ELF-1 (cell line): ENCODE measurements at places on chromosomes 5 and 9.

DNA sequence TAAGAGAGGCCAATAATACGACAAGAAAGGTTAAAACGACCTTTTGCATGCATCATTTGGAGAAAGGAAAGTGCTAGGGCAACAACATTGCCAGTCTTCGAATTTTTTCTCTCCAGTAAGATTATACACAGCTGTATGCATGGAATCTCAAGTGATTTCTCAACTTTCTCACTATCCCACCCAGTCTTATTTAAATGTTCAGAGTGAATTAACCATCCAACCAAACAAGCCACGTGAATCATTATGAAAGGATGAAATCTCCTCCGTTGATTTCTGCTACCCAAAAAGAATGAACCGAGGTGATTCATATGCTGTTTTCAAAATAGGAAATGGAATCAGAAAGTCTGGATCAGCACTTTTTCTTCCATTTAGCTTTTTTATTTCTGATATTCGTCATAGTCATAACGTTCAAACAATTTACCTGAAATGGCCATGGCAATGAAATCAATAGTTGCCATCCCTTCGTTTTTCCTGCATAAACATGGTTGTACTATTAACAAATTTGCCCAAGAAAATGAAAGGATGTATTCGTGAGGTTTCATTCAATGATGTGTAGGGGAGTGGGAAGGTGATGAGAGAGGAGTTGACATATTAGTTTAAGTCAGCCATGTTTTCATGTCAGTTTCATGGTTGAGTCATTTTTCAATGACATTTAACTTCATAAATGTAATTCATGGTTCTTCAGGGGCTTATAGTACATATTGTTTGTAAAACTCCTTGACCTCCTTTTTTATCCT is 170.9 kb upstream of the WWC1 start:
- no peak for DNase-seq

DNA sequence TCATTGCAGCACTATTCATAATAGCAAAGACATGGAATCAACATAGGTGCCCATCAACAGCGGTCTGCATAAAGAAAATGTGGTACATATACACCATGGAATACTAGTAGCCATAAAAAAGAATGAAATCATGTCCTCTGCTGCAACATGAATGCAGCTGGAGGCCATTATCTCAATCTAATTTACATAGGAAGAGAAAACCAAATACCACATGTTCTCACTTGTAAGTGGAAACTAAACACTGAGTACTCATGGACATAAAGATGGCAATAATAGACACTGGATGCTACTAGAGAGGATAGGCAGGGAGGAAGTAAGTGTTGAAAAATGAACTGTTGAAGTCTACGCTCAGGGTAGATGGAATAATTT is 203.9 kb upstream of the CDH9 start:
- no peak for DNase-seq

DNA sequence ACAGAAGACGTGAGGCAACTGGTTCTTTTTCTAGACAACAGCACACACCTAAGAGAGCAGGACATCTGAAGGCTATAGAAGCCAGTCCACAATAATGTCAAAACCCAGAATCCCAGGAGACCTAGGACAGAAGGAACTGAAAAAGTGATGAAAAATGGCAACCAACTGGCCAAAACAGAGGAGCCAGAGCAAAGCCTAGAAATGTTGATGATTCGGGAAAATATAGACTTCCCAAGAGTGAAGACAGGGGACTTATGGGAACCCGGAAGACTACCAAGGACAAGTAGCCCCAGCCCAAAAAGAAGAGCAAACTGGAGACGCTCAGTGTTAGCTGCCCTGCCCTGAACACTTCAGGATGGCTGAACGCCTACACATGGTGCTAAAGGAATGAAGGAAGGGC is 43.4 kb upstream of the ZNF366 start:
- DNase-seq = no peak

DNA sequence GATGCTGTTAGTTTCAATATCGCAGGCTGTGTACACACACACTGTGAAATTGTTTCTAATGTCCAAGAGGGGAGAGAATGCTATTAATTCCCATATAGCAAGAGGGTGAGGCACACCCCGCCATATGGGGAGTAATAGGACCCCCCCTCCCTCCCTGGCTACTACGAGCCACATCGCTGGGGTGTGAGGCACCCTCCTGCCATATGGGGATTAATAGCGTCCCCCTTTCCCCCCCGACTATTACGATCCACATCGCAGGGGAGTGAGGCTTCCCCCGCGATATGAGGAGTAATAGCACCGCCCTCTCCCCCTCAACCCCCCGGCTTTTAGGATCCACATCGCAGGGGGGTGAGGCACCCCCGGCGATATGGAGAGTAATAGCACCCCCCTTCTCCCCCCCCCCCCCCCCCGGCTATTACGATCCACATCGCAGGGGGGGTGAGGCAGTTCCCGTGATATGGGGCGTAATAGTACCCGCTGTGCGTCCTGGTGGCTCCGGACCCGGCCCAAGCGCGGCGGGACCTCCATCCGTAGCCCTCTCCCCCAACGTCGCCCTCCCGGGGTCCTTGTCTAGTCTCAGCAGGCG is 494 bp upstream of the STK32A start:
- DNase-seq = no peak

DNA sequence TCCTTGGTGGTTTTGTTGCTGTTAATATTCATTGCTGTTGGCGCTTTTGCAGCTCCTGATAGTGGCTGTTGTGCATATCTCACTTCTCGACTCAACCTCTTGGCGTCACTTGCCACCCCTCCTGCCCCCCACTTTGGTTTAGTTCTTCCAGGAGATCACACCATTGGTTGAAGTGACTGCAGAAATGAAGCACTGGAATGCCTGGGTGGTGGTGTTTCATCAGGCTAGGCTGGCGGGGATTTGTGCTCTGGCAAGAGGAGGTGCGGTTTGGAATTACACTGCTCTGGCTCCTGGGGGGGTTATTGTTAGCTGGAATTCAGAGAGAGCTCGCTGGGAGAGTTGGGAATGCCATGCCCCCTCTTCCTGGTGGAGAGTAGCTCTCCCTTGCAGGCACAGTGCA is 11.5 kb downstream of the PRRC2B start:
- DNase-seq = peak; percentile 86

DNA sequence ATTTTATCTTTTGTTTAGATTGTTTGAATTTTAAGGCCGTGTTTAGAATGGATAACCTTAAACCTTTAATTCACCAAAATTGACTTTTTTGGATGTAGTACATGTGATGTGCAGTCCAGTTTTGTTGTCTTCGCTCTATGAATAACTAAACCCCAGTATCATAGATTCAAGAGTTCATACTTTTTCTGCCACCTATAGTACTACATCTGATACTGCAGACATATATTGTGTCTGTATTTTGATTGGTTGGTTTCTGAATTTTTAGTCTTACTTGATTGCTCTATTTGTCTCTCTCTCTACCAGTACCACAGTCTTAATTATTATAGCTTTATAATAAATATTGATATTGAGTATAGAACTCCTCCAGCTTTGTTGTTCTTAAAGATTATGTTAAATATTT is 58.1 kb downstream of the PPIP5K2 start:
- no peak for DNase-seq

- no peak for DNase-seq
These were observed 39.4 kb downstream of the UNC5A start for GRCh38 chr5:176849611-176850227.

- no peak for DNase-seq
These were observed 172.5 kb upstream of the GLRA1 start for GRCh38 chr5:152097128-152097527.

- DNase-seq = peak; percentile 25
These were observed 17.1 kb downstream of the SCAI start for GRCh38 chr9:125126019-125126746.

- no peak for DNase-seq
These were observed 789 bp downstream of the DOK3 start for GRCh38 chr5:177508837-177509236.

DNA sequence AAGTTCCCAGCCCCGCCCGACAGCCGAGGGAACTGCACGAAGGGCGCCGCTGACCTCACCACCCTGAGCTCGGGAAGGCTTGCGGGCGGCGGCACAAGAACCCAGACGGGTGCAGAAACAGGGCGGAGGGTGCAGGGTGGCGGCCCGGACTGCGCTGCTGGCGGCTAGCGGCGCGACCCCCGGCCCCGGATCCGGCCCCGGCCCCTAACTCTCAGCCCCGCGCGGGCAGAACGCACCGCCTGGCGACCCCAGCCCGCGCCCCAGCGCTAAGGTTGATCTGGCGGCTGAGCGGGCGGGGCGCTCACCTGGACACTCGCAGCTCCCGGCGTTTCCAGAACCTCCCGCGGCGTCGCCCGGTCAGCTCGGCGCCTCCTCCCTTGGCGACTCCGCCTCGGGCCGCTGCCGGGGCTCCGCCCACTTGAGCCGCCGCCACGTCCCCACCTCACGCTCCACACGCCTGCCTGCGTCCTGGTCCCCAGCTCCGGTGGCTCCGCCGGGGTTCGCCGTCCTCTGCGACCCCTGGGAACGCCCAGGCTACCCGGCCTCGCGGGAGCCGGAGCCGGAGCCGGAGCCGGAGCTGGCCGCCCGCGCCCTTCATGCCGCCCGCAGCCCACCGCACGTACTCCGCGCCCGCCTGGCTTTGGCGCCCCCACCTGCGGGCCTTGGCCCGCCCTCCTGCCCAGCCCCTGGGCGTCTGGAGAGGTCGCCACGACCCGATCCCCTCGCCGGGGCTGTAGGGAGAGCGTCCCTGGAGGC is at the start of gene P4HA2:
Gene P4HA2, minus strand, starts transcription at position 369 of the 756 bp plus-strand sequence. CDS start 9,227 bp downstream, outside the sequence.
- DNase-seq = peak; percentile 79

- peak; percentile 60 for DNase-seq
These were observed 104.0 kb upstream of the SARDH start for GRCh38 chr9:133842174-133842573.

GRCh38 chr9:12289711-12290110 is 403.5 kb upstream of the TYRP1 start:
- no peak for DNase-seq

DNA sequence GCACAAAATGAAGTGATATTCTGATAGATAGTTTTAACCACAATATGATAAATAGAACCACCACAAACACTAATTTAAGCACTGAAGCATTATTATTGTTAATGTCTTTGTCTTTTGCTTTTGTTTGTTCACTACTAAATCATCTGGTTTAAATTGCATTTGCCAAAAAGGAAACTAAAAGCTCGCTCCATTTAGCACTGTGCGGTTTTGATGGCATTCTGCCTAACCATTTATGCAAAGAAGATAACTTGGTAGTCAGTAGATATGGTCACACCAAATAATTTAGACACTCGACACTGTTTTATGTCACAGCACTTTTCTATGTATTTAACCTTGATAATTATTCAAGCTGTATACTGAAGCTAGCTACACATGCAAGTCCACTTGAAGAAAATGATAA is 849.8 kb upstream of the CDH6 start:
- DNase-seq = no peak

DNA sequence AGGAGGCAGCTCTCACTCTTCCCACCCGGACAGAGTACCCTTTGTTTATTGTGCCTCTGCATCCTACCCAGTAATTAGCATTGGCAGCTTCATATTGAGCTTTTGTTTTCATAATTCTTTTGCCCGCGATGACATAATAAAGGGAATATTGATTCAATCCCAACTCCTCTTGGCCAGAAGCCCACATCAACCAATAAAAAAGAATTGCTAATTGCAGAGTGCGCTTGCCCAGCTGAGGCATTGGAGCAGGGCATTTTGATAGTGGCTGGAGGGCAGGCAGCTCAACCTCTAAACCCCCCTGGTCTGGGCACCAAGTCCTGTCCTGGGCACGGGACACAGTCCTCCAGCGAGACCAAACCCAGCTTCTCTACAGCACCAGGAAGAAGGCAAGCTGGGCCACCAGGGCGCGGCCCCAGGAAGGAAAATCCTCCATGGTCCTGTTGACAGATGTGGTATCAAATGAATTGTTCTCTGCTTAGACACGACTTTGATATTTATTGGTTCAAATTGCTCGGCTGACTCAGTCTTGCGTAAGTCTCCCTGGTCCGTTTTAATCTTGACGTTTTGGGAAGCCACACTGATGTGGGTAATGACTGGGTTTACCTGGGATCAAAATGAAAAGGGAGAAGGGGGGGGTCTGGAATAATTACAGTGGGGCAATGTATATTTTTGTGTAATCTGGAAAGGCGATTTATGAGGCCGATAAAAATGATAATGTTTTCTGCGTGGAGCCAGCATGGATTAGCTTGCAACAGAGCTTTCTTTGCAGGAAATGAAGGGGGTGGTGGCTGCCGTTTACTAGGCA is 220.7 kb upstream of the MSX2 start:
- DNase-seq = peak; percentile 26

- DNase-seq = no peak
These were observed 39.2 kb upstream of the SHOC1 start for GRCh38 chr9:111833941-111834340.

DNA sequence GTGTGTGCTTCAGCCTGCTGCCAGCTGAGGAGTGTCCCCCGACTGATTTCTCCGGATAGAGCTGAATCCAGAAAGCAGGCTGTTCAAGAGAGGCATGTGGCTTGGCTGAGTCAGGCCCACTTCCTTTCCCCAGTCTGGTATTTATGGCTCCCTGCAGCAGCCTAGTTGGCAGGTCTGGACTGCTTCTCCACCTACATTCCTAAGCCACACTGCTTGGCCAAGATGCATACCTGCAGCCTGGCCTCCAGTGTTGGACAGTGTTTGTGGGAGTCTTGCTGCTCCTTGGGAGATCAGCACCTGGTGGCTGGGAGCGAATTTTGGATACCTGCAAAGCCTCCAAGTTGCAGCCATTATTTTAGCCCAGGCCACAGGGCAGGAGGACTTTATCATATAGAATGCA is 670.8 kb downstream of the ACTL7B start:
- peak; percentile 83 for DNase-seq

- no peak for DNase-seq
These were observed 333.6 kb downstream of the CSNK1G3 start for GRCh38 chr5:123845356-123846100.

DNA sequence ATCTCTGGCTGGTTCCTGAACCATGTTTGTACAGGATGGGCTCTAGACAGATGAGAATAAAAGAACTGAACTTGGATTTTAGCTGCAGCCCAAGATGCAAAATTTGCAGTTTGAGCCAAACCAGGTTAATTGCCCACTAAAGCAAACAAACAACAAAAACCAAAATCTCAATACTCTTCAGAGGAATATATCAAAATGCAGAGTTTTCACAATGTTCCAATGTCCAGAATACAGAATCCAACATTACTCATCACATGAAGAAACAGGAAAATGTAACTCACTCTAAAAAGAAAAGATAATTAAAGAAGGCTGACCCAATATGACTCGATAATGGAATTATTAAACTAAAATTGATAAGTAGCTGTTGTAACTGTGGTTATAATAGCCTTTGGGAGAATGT is 20.4 kb downstream of the FOXI1 start:
- DNase-seq = no peak

- DNase-seq = no peak
These were observed 17.6 kb upstream of the MTMR12 start for GRCh38 chr5:32330126-32330971.
